ENCODE measurements at places on chromosomes 16 and 17.

GRCh38 chr17:16945136-16945482 lies 26.8 kb downstream of the TNFRSF13B start:
- DNase-seq = no peak

GRCh38 chr17:29145289-29146073 lies 34.7 kb downstream of the MYO18A start:
- no peak for DNase-seq

DNA sequence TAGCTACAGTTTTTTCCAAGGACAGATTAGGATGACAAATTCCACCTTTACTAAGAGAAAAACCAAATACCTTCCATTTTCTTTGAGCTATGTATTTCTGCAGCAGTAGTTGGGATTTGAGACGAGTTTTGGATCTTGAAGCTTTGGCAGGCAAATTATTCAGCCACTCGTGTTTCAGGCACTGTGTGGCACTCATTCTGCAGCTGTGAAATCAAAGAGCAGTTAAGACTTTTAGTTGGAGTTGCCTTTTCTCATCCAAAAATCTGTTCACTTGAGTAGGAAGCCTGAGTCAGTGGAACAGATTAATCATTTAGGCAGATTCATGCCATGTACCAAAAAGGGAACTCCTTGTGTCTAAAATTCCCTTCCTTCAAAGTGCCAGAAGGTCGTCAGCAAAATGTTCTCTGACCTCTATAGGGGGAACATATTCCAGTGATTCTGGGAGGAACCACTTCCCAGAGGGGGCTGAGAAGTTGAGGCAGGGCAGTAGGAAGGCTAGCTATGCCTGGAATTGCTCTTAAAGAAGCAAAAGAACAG lies 20.1 kb downstream of the ORC6 start:
- no peak for DNase-seq

DNA sequence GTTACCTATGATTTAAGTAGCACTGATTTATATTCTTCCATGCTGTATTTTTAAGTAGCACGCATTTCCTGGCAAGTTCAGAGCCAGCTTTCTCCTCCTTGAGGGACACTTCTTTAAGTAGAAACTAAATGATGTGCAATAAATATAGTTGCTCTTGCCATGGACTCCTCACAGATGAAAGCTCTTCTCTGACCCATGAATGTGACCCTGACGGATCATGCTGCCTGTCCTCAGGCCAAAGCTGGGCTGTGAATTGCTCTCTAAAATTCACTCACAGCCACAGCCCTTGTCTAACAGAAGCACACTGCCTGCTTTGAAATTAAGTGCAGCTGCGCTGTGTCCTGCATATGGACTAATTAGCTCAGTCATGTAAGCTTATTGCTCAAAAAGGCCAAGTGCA lies 438.8 kb downstream of the PMP22 start:
- DNase-seq = no peak

GRCh38 chr17:77295241-77295853 lies 154.6 kb downstream of the SEC14L1 start:
- no peak for DNase-seq

GRCh38 chr16:78007121-78007520 lies 15.2 kb upstream of the CLEC3A start:
- DNase-seq = no peak

DNA sequence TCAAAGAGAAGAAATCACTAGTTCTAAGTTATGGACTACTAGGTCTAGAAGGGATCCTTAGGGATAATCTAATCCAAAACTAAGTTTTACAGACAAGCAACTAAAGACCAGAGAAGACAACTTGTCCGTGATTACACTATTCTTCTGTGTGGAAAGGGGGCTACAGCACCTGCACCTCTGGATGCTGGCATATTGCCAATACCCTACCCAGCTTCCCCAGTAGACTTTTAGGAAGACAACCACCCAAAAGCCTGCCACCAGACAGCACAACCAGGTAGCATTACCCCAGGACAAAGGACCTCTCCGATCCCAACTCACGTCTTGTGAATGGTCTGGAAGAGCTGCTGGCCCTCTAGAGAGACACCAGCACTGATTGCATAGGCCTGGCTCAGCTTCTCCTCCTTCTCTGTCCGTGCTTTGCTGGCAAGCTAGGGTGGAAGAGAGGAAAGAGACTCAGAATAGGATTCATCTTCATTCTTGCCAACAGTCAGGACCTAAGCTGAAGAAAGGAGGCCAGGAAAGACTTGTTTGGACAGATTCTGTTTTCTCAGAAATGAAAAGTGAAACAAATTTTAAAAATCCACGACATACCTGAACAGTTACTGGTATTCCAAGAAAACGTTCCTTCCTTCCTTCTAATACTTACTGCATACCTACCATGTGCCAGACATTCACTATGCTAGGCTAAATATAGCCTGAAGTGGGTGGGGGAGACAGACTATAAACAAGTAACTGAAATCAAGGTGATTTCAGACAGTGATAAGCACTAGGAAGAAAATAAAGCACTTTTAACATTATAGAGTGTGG lies 25.3 kb upstream of the TMEM101 start:
- DNase-seq = no peak

- DNase-seq = no peak
Observed at GRCh38 chr17:48060249-48060648, 12.1 kb downstream of the NFE2L1 start.

DNA sequence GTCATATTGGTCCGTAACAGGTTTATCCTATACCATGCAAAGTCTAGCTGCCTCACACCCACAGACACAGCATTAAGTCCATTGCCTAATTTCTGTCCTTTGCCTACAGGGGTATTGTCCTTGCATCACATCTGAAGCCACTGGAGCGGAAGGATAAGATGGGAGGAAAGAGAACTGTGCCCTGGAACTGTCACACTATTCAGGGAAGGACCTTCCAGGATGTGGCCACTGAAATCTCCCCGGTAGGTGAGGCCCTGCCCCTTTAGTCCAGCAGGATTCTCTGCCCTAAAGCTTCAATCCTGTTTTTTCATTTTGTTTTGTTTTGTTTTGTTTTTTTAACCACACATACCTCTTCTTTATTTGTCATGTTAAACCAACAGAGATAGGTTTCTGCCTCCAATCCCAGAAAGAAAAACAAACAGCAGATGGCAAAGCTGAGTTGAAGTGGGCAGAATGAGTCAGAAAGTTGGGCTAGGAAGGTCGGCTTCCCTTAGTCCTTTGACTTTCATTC lies 2.2 kb upstream of the EFTUD2 start:
- no peak for DNase-seq

DNA sequence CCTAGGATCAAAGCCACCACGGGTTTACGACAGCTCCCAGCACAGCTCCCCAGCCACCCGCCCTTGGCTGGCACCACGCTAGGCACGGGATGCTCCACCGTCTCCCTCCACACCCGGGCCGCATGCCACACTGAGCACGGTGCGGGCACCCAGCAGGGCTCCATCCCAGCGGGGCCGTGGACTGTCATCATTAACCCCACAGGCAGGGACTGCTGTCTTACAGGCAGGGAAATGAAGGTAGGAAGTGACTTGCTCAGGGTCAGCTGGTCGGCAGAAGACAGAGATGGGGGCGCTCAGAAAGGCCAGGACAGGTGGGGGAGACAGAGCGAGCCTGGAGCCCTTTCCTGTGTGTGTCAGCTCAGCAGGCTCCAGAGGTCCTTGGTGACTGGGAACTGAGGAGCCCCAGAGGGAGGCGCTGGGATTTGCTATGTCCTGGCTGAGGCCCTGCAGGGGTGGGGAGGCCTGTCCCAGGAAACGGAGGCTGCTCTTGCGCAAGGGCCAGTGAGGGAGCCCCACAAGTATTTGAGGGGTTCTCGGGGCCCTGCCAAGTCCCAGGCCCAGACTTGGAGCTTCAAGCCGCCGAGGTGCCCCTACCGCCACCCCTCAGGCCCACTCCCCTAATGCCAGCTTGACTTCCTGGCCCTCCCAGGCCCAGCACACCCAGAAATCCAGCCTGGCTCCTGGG lies 3.2 kb downstream of the UBALD1 start:
- no peak for DNase-seq

DNA sequence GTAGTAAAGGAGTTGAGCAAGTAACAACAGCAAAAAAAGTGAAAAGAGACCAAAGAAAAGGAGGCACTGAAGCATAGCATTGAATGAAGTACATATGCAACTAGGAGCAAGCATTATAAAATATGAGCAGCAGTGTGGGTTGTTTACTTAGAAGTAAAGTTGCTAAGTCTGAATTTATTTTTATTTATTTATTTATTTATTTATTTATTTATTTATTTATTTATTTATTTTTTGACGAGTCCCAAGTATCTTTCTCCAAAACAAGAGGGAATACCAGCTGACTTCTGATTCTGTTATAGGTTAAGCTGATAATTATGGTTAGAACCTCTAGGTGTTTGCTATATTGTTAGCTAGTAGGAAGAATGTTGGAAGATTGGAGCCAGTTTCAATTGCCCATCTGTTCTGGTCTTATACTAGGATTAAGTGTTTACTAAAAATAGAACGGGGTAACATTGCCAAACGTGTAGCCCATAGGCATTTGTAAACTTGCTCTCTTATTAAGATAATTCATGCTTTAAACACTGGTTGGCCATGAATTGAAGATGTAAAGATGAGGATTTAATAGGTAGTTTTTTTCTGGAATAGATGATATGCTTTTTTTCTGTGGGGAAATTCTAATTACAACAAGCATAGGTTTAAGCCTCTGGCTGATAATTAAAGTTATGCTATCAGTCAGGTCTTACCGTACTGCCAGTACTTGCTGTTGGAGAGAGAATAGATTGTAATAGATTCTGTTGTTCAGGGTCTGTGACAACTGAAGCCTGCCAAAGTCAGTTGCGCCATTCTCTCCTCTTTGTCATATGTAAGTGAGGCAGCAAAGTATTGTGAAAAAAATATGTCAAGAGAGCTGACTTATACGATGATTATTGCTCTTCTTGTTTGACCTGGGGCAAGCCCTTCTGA lies 66.7 kb downstream of the PPM1E start:
- DNase-seq = no peak

DNA sequence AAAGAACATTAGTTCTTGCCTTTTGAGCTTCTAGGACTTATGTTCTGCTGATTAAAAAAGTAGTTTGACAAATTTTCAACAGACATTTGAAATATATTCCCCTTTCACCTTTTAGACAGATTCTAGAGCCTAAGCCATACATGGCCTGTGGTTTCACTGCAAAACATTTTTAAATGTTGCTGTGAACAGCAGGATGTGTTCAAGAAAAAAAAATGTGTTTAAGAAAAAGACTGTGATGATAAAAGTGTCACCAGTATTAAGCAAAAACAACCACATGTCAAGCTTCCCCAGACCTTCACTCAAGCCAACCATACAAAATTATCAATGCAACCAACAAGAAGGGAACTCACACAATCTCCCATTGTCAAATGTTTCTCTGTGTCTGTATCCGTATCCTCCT lies 103.5 kb downstream of the SYCE1L start:
- no peak for DNase-seq

DNA sequence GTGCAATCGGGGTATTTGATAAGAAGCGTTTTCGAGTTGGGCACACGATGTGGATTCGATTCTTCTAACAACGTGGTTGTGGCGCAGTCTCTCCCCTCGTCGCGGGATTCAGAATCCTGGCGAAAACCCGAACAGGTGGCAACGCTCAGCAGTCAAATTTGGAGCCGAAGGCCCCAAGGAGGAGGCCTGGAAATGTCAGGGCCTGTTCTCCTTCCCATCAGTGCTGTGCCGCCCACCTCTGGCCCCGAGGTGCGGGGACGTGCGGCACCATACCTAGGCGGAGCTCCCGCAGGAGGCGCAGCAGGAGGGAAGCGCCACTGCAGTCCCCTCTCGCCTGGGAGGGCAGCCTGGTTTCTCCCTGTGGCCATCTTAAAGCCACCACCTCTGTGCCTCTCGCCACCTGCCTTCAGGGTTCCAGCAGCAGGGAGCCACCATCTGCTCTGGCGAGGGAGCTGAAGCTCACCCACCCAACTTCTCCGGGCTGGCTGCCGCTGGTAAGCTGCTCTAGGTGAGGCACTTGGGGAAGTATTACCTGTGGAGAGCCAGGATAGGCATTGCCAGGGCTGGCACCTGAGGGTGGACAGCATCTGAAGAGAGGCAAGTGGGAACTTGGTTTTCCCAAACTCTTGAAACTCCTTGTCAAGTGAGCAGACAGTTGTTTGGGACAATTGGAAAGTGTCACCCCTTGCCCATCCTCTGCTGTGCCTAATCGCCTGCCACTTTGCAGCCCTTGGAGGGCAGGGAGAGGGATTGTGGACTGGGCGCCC lies 2.6 kb upstream of the AATF start:
- no peak for DNase-seq
